ENCODE measurements at places on chromosomes 16 and 17.

DNA sequence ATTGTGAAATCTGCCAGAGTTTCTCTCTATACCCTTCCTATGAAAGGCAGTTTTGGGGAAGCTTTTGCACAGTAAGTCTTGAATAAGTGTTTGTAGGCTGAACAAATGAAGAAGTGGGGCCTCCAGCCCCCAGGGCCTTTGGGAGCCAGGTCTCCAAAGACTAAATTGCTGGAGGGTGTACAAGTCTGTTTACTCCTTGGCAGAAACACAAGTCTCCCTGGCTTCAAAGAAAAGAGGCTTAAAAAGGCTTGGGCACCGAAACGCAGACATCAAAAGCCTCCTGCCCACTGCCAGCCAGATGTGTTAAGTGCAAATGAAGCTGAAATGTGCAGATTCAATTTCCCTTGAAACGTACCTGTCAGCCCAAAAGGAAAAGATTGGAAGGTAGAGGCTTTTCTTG is 146.3 kb downstream of the TMEM132E start:
- H3K36me3 ChIP-seq, result peaks cover 3% of the 10 kb centered on the region
- DNase-seq, result no peak
- no peak overlapping the region for H3K4me3 ChIP-seq
- H3K4me1 ChIP-seq, result no peaks in the 10 kb centered on the region
- no peak overlapping the region for H3K27ac ChIP-seq

DNA sequence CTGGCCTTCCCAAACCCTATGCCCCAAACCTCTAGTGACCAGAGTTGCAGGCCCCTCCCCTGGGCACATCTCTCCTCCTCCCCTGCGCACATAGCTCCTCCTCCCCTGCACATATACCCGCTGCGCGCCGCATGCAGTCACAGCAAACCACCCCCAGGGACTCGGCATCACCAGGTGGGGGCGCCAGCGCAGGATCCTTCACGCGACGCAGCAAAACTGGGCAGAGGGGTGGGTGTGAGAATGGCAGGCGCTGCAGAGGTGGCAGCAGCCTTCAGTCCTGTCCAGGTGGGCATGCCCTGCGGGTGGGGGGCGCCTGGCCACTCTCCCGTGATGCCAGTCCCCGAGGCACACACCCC is 5.6 kb downstream of the CORO6 start:
- H3K4me1 ChIP-seq, result peaks cover 45% of the 10 kb centered on the region
- peak overlapping the region; percentile 85 for H3K4me3 ChIP-seq
- H3K36me3 ChIP-seq, result peaks cover 4% of the 10 kb centered on the region
- peak; percentile 90 for DNase-seq

DNA sequence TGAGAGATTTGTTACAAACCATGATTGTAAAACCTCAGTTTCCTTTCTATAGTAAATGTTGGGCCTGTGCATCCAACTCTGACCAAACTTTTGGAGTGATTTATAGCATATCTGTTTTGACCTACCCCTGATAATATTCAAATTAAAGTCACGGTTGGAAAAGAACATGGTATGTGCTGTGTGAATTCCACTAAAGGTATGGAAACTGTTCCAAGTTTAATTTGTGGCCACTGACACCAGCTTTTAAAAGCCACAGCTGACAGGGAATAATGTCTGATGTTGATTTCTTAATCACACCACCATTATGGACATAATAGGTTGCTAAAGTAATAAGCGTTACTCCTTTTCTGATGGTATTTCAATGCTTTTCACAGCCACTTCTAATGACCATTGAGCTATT is 1215.9 kb downstream of the CDH8 start:
- no peak for DNase-seq
- H3K4me3 ChIP-seq, result no peak overlapping the region
- H3K27ac ChIP-seq, result no peak overlapping the region
- no peaks in the 10 kb centered on the region for H3K4me1 ChIP-seq
- no peaks in the 10 kb centered on the region for H3K27me3 ChIP-seq

- H3K27me3 ChIP-seq, result peaks cover 13% of the 10 kb centered on the region
- H3K27ac ChIP-seq, result no peak overlapping the region
- DNase-seq, result no peak
- H3K36me3 ChIP-seq, result peaks cover 4% of the 10 kb centered on the region
- peaks cover 7% of the 10 kb centered on the region for H3K4me1 ChIP-seq
These were observed 32.1 kb downstream of the MYO15A start for GRCh38 chr17:18140648-18141047.

DNA sequence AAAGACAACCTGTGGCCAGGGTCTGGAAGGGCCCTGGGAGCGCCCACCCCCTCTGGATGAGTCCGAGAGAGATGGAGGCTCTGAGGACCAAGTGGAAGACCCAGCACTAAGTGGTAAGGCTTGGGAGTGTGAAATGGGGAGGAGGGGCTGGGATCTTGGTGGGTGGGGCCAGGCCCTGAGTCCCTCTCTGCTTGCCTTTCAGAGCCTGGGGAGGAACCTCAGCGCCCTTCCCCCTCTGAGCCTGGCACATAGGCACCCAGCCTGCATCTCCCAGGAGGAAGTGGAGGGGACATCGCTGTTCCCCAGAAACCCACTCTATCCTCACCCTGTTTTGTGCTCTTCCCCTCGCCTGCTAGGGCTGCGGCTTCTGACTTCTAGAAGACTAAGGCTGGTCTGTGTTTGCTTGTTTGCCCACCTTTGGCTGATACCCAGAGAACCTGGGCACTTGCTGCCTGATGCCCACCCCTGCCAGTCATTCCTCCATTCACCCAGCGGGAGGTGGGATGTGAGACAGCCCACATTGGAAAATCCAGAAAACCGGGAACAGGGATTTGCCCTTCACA is 1.2 kb upstream of the STARD3 start:
- H3K4me1 ChIP-seq, result peaks cover 47% of the 10 kb centered on the region
- H3K4me3 ChIP-seq, result peak overlapping the region; percentile 87
- no peak for DNase-seq
- peaks cover 16% of the 10 kb centered on the region for H3K27me3 ChIP-seq

GRCh38 chr17:42180411-42180921 is 476 bp downstream of the KCNH4 start:
- peak overlapping the region; percentile 70 for H3K4me3 ChIP-seq
- no peak overlapping the region for H3K27ac ChIP-seq
- H3K36me3 ChIP-seq, result peaks cover 7% of the 10 kb centered on the region

- no peaks in the 10 kb centered on the region for H3K27me3 ChIP-seq
- no peak overlapping the region for H3K27ac ChIP-seq
- H3K4me1 ChIP-seq, result peaks cover 10% of the 10 kb centered on the region
- no peak overlapping the region for H3K4me3 ChIP-seq
- no peak for DNase-seq
These were observed 44.4 kb upstream of the ARL4D start for GRCh38 chr17:43354371-43354770.

- DNase-seq, result no peak
- no peaks in the 10 kb centered on the region for H3K4me1 ChIP-seq
- no peaks in the 10 kb centered on the region for H3K27me3 ChIP-seq
- H3K36me3 ChIP-seq, result no peaks in the 10 kb centered on the region
- no peak overlapping the region for H3K27ac ChIP-seq
- H3K4me3 ChIP-seq, result no peak overlapping the region
These were observed 587 bp upstream of the DBF4B start for GRCh38 chr17:44707755-44708400.

DNA sequence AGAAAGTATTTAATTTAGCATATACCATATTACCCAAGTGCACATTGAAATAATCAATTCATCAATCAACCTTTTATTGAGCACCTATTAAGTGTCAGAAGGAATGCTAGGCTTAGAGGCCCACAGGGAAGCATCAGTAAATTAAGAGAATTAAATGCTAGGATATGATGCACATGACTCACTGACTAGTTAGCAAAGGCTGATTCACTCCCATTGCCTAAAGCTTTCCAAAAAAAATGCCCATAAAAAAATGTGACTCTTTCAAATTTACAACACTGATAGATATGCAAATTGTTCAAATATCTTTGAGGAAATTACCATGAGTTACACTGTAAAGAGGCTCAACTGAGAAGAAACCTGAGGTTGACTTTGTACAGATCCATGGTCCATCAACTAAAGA is 883.3 kb downstream of the CDH11 start:
- DNase-seq, result no peak
- H3K27ac ChIP-seq, result no peak overlapping the region
- no peaks in the 10 kb centered on the region for H3K27me3 ChIP-seq
- no peaks in the 10 kb centered on the region for H3K4me1 ChIP-seq

GRCh38 chr16:66741950-66742808 is 9.2 kb downstream of the DYNC1LI2 start:
- H3K4me3 ChIP-seq, result no peak overlapping the region
- H3K36me3 ChIP-seq, result peaks cover 62% of the 10 kb centered on the region
- no peaks in the 10 kb centered on the region for H3K27me3 ChIP-seq
- peaks cover 32% of the 10 kb centered on the region for H3K4me1 ChIP-seq
- H3K27ac ChIP-seq, result no peak overlapping the region

- peak overlapping the region; percentile 85 for H3K27ac ChIP-seq
- peaks cover 37% of the 10 kb centered on the region for H3K36me3 ChIP-seq
- no peaks in the 10 kb centered on the region for H3K27me3 ChIP-seq
- no peaks in the 10 kb centered on the region for H3K4me1 ChIP-seq
These were observed 25.8 kb downstream of the ADGRG5 start for GRCh38 chr16:57568173-57568678.

GRCh38 chr17:81925860-81926450 is 1.6 kb downstream of the MAFG start:
- H3K27me3 ChIP-seq, result peaks cover 12% of the 10 kb centered on the region
- no peak for DNase-seq
- peaks cover 15% of the 10 kb centered on the region for H3K36me3 ChIP-seq
- H3K4me1 ChIP-seq, result peaks cover 9% of the 10 kb centered on the region
- peak overlapping the region; percentile 77 for H3K4me3 ChIP-seq
- peak overlapping the region; percentile 76 for H3K27ac ChIP-seq

GRCh38 chr16:6189216-6189615 is 1091.6 kb upstream of the EEF2KMT start:
- H3K36me3 ChIP-seq, result no peaks in the 10 kb centered on the region
- H3K4me1 ChIP-seq, result no peaks in the 10 kb centered on the region
- H3K4me3 ChIP-seq, result no peak overlapping the region

- no peaks in the 10 kb centered on the region for H3K36me3 ChIP-seq
- no peak overlapping the region for H3K27ac ChIP-seq
- H3K27me3 ChIP-seq, result no peaks in the 10 kb centered on the region
- H3K4me1 ChIP-seq, result peaks cover 15% of the 10 kb centered on the region
- no peak overlapping the region for H3K4me3 ChIP-seq
These were observed 132.9 kb upstream of the TNRC6C start for GRCh38 chr17:77825621-77826020.

DNA sequence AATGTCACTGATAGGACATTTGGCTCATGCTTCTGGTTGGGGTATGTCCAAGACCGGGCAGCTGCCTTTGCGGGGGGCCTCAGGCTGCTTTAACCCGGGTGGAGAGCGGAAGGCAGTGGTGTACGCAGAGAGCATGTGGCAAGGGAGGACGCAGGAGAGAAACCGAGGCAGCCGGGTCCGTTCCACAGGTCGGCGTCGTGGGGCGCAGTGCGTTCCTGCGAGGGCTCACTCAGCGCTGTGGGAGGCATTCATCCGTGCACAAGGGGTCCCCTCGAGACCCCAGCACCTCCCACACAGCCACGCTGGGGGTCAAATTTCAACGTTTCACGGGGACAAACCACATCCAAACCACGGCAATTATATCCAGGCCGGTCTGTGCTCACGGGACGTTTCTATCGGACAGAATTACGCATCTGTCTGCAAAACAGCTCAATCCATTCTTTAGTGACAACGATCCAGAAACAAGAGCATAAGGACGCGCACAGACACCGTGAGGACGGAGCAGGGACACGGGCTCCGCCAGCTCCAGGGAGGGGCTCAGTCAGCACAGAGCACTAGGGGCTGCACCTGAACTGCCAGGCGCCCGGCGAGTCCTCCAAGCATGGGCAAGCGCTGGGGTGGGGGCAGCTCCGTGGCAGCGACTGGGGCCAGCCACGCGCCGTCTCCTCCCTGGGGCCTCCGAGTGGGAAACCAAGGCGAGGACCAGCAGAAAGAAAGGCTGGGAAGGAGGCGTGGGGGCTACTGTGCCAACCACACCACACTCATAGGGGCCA is 108.4 kb upstream of the METRNL start:
- H3K27ac ChIP-seq, result no peak overlapping the region
- no peaks in the 10 kb centered on the region for H3K27me3 ChIP-seq
- no peak for DNase-seq
- no peak overlapping the region for H3K4me3 ChIP-seq
- H3K4me1 ChIP-seq, result no peaks in the 10 kb centered on the region

DNA sequence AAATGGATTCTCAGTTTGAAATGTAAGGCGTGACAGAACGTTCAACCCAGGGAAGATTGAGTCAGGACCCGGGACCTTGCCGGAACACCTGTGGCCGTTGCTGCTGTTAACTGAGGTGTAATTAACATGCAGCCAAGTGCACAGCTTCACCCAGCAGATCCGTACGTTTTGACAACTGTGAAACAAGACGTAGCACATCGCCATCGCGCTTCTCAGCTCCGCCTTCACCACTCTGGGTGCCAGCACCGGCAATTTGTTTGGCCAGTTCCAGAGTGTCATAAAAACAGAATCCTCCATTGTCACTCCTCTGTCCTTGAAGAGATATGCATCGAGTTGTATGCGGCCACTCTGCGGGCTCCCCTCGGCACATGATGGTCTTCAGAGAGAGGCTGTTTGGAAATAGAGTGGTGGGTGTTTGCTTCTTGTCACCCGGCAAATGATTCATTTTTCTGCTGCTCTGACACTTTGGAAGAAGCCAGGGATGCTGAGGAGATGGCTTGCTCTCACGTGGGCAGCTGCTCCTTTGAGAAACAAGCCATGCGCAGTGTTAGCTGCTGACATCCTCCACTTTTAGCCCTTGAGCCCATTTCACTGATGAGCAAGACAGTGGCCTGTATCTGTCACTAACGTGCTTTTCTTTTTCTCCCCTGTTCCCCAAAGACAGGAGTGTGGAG is 22.6 kb downstream of the NAA60 start:
- H3K27me3 ChIP-seq, result no peaks in the 10 kb centered on the region
- peaks cover 15% of the 10 kb centered on the region for H3K36me3 ChIP-seq
- H3K27ac ChIP-seq, result peak overlapping the region; percentile 42
- DNase-seq, result no peak
- no peak overlapping the region for H3K4me3 ChIP-seq

DNA sequence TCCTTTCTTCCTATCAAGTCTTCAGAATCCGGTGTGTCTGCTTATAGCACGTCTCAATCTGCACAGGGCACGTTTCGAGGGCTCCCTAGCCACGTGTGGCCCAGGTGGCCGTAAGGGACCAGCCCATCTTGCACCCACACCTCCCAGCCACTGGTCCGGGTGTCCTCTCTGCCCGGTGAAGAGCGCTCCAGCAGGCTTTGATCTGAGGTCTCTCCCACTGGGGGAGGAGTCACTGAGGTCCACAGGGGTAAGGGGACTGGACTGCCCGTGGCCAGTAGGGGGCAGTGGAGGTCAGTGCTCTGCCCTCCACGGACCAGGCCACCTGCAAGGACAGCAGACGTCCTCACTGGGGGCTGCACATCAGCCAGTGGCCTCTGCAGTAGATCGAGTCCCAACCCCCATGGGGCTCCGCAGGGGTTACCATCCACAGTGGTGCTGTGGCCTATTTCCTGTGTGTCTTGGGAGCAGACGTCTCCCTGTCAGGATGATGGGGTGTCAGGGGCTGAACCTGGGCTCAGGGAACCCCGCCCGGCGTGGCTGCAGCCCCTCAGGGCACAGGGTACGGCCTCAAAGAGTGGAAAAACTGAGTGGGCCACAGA is 204.1 kb upstream of the CIBAR2 start:
- H3K36me3 ChIP-seq, result no peaks in the 10 kb centered on the region
- H3K27ac ChIP-seq, result no peak overlapping the region
- peaks cover 3% of the 10 kb centered on the region for H3K4me1 ChIP-seq
- DNase-seq, result no peak
